Forelimb muscle (tissue), 1 donor: ENCODE measurements at places on chromosomes 16 and 17. TPM values are rescaled to one million over a fixed set of nuclear protein-coding genes. Genes with fewer than 3 reads are reported as not detected.

GRCh38 chr16:58243528-58244004 is 45.7 kb upstream of the CSNK2A2 start:
- no peak for DNase-seq

GRCh38 chr17:80063830-80064585 is 27.6 kb downstream of the CCDC40 start:
- no peak for DNase-seq

- no peak for DNase-seq
Measured at GRCh38 chr16:50909831-50910735, 168.2 kb downstream of the CYLD start.

DNA sequence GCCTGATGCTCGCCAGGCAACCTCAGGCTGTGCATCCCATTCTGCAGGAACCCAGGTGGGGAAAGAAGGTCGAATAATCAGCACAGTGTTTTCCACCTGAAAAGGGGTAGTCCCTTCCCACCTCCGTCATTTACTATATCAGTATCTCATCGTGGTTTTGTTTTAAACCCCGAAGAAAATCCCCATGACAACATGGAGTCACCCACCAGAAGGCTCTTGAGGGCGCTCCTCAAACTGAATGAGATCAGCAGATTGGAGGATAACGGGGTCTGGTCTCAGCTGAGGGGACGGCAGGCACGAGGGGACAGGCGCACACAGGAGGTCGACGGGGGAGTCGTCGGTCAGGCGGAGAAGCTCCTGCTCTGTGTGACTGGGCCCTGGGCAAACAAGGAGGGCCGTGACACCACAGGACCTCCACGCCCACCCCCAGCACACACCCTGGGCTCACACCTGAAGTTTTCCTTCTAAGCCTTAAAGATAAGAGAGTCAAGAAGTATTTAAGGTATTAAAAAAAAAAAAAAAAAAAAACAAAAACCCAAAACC is 44.2 kb downstream of the MARF1 start:
- DNase-seq: no peak

GRCh38 chr16:84982434-84982833 is 28.9 kb downstream of the ZDHHC7 start:
- no peak for DNase-seq

DNA sequence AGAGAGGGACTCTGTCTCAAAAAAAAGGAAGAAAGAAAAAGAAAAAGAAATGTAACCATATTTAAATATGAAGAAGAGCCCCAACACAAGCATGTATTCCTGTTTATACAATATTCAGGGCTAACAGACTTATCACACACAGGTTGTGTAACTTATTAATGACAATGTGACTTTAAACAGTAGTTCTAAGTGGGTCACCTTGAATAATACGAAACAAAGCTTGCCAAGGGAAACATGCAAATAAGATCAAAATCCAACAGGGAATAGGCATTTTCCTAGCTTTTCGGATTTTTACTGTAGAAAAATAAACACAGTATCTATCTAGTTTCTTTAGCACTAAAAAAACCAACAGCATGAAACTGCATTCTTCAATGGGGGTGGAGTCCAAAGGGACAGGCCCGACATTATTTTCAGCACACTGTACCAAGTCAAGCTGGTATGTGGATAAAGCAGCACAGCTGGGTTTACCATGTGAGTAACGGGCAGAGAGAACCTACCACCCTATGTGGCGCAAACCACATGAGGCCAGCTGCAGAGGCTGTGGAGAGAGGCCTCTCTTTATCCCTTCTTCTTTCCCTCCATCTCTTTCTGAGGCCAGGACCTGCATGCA is 45.3 kb downstream of the TOM1L2 start:
- no peak for DNase-seq

DNA sequence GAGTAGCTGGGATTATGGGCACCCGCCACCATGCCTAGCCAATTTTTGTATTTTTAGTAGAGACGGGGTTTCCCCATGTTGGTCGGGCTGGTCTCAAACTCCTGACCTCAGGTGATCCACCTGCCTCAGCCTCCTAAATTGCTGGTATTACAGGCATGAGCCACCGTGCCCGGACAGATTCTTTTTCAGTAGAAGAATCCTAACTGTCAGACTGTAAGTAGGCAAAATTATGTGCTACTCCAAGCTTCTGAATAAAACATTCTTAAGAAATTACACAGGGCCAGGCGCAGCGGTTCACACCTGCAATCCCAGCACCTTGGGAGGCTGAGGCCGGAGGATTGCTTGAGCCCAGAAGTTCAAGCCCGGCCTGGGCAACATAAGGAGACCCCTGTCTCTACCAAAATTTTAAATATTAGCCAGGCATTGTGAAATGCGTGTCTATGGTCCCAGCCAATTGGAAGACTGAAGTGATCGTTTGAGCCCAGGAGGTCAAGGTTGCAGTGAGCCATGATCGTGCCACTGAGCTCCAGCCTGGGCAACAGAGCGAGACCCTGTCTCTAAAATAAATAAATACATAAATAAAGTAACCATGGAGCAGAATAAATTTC is 66.7 kb upstream of the KIFC3 start:
- no peak for DNase-seq

- no peak for DNase-seq
Measured at GRCh38 chr17:28331891-28332420, 3.3 kb downstream of the IFT20 start.

GRCh38 chr17:61451538-61452300 is 503 bp upstream of the TBX4 start:
- no peak for DNase-seq

GRCh38 chr16:17307504-17307903 is 163.3 kb downstream of the XYLT1 start:
- no peak for DNase-seq

Gene KRTAP9-8
- not detected for polyA plus RNA-seq

Gene KRTAP2-3
- polyA plus RNA-seq: not detected

Gene PRSS36
- 1.0 TPM for polyA plus RNA-seq

Gene TBC1D3K
- polyA plus RNA-seq: not detected

Gene RNF227
- 2.5 TPM for polyA plus RNA-seq
